ENCODE measurements at places on chromosomes 5 and 9.

GRCh38 chr9:134544388-134545214 is 97.0 kb upstream of the COL5A1 start:
- H3K36me3 ChIP-seq, result no peaks in the 10 kb centered on the region
- peaks cover 11% of the 10 kb centered on the region for H3K4me1 ChIP-seq
- no peaks in the 10 kb centered on the region for H3K27me3 ChIP-seq
- H3K4me3 ChIP-seq, result no peak overlapping the region
- no peak for DNase-seq

GRCh38 chr5:180138976-180139730 is 67.6 kb upstream of the RNF130 start:
- 0 out of 2 replicates have a peak overlapping the region, but pooled peaks have one; percentile 9 for H3K27ac ChIP-seq
- no peaks in the 10 kb centered on the region for H3K36me3 ChIP-seq
- DNase-seq, result no peak

GRCh38 chr5:95969651-95970358 is 8.2 kb upstream of the ELL2 start:
- DNase-seq, result no peak
- H3K4me3 ChIP-seq, result no peak overlapping the region
- H3K27ac ChIP-seq, result no peak overlapping the region
- no peaks in the 10 kb centered on the region for H3K27me3 ChIP-seq

DNA sequence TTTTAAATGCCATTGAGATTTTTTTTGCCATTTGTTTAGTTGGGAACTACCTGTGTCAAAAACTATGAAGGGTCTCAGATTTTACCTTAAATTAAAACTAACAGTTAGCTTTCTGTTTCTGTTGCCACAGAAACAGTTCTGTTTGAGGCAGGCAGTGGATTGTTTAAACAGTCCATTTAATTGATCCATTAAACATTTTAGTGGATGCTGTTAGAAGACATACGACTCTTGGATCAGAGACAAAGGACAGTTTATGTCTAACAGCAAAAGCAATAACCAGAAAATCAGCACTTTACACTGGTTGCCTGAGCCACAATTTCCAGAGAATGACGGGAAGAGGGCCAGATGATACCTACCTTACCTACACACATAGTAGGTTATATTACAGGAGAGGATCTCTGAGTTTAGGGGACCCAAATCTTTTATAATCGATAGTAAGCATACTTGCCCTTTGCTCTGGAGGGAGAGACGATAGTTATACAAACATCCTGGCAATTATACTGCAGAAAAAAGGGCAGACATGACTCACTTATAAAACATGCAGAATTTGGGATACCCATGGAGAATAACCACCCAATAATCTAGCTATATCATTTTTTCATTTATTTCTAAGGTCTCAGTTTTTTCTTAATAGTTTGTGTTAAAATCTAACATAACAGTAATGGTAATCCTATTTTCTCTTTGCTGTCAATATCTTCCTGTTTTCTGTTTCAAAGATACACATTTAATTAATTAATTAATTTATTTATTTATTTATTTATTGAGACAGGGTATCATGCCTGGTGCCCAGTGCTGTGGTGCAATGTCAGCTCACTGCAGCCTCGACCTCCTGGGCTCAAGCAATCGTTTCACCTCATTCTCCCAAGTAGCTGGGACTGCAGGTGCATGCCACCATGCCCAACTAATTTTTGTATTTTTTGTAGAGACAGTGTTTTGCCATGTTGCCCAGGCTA is 136.7 kb upstream of the TNFAIP8 start:
- peaks cover 3% of the 10 kb centered on the region for H3K36me3 ChIP-seq
- no peak overlapping the region for H3K4me3 ChIP-seq
- H3K4me1 ChIP-seq, result no peaks in the 10 kb centered on the region

DNA sequence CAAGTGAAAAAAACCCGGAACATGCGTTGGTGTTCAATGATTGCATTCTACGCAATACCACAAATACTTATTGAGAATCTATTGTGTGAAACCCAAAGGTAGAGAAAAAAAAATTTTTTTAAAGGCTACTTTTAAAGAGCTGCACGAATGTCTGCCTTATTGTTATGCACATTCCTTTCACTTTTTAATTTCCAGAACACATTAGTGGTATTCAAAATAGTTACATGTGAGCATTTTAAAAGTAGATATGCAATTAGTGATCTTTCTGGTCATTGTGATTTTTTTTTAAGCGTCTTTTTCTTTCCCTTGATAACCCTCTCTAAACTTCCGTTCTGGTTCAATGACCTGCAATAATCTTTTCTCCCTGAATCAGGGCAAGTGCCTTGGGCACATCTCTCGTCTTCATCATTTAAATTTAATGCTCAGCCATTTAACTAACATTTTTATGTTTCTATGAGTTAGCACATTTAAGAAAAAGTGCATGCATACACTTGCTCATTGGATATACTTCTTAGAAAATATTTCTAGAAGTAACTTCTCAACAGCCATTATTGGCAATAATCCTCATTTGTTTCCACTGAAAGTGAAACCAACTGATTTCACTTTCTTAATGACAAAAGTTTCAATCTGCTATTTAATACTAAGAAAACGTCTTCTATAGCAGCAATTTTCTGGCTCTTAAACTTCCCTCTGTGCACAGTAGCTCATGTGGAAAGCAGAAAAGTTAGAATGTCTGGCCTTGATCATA is 80.3 kb downstream of the CDH6 start:
- DNase-seq, result no peak
- H3K4me3 ChIP-seq, result no peak overlapping the region
- no peaks in the 10 kb centered on the region for H3K27me3 ChIP-seq
- no peak overlapping the region for H3K27ac ChIP-seq

DNA sequence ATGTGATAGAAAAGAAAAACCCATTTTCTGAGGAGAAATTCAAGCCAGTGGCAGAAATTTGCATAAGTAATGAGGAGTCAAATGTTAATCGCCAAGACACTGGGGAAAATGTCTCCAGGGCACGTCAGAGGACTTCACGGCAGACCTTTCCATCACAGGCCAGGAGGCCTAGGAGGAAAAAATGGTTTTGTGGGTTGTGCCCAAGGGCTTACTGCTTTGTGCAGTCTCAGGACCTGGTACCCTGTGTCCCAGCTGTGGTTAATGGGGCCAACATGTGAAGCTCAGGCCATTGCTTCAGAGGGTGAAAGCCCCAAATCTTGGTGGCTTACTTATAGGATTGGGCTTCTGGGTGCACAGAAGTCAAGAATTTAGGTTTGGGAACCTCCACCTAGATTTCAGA is 54.8 kb upstream of the ADAMTS2 start:
- H3K27ac ChIP-seq, result no peak overlapping the region
- no peak overlapping the region for H3K4me3 ChIP-seq
- DNase-seq, result no peak
- peaks cover 40% of the 10 kb centered on the region for H3K36me3 ChIP-seq

- no peak overlapping the region for H3K27ac ChIP-seq
- no peaks in the 10 kb centered on the region for H3K27me3 ChIP-seq
- DNase-seq, result no peak
- peaks cover 3% of the 10 kb centered on the region for H3K4me1 ChIP-seq
These were observed 10.8 kb upstream of the CKMT2 start for GRCh38 chr5:81222285-81222684.

- H3K4me1 ChIP-seq, result peaks cover 9% of the 10 kb centered on the region
- no peaks in the 10 kb centered on the region for H3K36me3 ChIP-seq
- H3K27me3 ChIP-seq, result no peaks in the 10 kb centered on the region
- H3K27ac ChIP-seq, result no peak overlapping the region
These were observed 149.7 kb downstream of the ENC1 start for GRCh38 chr5:74490814-74491213.

DNA sequence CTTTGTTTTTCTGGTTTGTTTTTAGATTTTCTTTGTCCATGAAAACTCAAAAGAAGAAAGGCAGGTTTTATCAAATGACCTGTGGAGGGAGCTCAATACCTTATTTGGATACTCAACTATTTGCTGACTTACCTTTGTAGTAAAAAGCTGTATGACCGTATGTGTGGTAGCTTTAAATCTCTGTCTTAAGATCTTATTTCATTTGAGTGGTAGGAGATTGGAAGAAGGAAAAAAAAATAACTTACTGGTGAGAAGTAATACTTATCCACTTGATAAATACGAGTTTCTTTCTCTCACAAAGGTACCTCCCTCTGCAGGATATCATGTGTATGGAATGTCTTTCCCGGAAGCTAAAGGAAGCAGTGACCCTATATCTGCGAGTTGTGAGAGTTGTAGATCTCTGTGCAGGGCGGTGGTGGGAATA is 15.0 kb downstream of the FBXO38 start:
- peaks cover 34% of the 10 kb centered on the region for H3K4me1 ChIP-seq
- no peak overlapping the region for H3K4me3 ChIP-seq
- H3K36me3 ChIP-seq, result peaks cover 33% of the 10 kb centered on the region

- no peak for DNase-seq
- H3K27ac ChIP-seq, result no peak overlapping the region
- no peak overlapping the region for H3K4me3 ChIP-seq
- no peaks in the 10 kb centered on the region for H3K27me3 ChIP-seq
These were observed 50.3 kb downstream of the MOCS2 start for GRCh38 chr5:53059281-53059680.

DNA sequence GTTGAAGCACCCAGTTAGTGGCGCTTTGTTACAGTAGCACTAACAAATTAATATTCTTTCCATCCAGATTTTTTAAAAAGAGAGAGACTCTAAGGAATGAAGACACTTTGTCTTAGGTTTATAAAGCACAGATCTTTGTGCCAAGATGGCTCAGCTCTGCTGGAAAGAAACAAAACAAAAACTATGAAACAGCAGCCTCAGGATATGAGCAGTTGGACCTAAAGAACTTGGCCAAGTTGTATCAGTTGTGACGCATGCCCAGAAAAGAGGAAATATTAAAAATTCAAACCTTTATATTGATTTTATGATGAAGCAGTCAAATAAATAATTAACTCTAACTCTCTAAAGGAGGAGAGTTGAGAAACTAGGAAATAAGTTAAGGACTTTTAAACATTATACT is 427.2 kb downstream of the SPOCK1 start:
- H3K27ac ChIP-seq, result no peak overlapping the region
- no peaks in the 10 kb centered on the region for H3K27me3 ChIP-seq
- H3K4me1 ChIP-seq, result peaks cover 22% of the 10 kb centered on the region
- H3K36me3 ChIP-seq, result no peaks in the 10 kb centered on the region
- no peak for DNase-seq
- no peak overlapping the region for H3K4me3 ChIP-seq

- peaks cover 21% of the 10 kb centered on the region for H3K4me1 ChIP-seq
- no peaks in the 10 kb centered on the region for H3K27me3 ChIP-seq
- no peaks in the 10 kb centered on the region for H3K36me3 ChIP-seq
- no peak for DNase-seq
These were observed 425.7 kb downstream of the PIK3R1 start for GRCh38 chr5:68641211-68641610.

- no peak for DNase-seq
- peaks cover 5% of the 10 kb centered on the region for H3K27me3 ChIP-seq
- no peak overlapping the region for H3K4me3 ChIP-seq
- no peaks in the 10 kb centered on the region for H3K36me3 ChIP-seq
These were observed 50.0 kb downstream of the CAST start for GRCh38 chr5:96712100-96712746.

- DNase-seq, result peak; percentile 60
- peak overlapping the region; percentile 97 for H3K27ac ChIP-seq
- H3K4me3 ChIP-seq, result peak overlapping the region; percentile 92
- peaks cover 29% of the 10 kb centered on the region for H3K4me1 ChIP-seq
- H3K27me3 ChIP-seq, result peaks cover 41% of the 10 kb centered on the region
- no peaks in the 10 kb centered on the region for H3K36me3 ChIP-seq
These were observed 16.9 kb downstream of the OR2V2 start for GRCh38 chr5:181164076-181164952.

DNA sequence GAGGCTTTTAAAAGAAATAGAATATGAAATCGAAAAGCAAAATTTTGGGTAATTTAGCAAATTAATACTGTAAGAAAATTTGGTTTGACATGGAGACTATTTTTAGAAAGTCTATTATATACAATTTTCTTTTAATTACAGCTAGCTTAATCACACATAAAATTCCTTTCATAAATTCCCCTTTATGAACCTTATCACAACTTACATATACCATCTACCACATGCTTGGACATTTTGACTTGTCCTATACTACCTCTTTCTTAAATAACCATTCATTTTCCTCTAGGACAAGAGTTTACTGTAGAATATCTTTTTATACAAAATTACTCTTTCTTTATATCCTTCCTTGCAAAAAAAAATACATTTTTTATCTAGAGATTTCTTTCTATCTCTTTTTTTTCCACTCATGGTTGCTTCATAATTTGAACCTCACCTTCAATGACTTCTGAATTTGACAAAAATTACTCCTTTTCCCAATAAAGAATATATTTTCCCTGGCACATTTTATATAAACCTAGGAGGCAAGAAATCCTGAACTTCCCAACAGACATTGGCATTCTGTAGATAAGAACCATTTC is 34.0 kb upstream of the SYK start:
- H3K36me3 ChIP-seq, result peaks cover 60% of the 10 kb centered on the region
- no peak overlapping the region for H3K27ac ChIP-seq
- DNase-seq, result no peak

DNA sequence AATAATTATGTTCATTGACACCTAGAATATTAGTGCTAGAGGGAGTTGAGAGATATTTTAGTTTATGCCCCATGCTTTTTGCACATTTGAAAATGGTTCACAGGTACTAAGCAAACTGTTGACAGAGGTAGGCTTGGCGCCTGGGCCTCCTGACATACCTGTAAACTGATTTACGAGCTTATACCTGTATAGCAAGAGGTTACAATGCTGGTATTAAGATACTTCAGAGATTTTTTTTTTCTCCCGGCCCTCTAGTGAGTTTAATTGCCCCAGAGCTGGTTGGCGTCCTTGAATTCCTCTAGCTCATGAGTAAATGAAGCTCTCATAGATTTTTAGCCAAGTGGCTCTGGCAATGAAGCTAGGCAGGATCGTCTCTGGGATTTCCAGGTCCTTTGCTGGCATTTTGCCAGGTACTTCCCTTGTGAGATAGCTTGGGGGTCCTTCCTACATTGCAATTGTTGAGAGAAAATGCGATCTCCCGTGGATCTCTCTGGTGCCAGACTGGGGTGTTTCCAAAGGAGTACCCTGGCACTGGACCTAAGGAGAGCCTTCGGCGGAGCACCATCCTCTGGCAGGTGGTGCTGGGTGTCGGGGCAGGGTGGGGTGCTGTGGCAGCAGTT is 9.0 kb downstream of the SLC36A1 start:
- DNase-seq, result no peak
- no peaks in the 10 kb centered on the region for H3K36me3 ChIP-seq
- no peak overlapping the region for H3K4me3 ChIP-seq
- H3K27me3 ChIP-seq, result no peaks in the 10 kb centered on the region

DNA sequence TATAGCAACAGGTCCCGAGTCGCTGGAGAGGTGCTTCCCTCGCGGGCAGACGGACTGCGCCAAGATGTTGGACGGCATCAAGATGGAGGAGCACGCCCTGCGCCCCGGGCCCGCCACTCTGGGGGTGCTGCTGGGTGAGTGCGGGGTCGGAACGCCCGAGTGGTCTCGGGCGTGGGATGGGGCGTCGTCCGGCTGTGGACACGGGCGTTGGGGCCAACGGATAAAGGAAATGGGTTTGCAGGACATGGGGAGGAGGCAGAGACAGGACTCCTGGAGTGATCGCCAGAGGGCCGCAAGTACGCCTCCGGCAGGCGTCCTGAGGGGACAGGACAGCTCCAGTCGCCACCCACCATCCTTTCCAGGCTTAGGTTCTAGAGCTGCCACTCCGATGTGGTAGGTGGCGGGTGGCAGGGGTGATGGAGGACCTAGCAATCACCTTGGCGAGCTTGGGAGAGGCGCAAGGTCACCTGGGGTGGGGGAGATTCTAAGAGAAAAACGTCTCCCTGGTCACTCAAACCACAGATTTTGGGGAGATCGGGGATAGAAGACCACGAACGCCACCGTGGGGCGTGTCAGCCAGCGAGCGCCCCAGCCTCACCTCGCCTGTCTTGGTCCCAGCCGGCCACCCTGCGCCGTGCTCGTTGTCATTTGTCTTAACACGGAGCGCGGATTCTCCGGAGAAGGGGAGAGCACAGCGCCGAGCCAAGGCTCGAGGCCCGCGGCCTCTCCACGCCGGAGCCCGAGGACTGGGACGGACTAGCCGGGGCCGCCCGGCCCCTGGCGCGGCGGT is 922 bp downstream of the LMX1B start:
- peaks cover 94% of the 10 kb centered on the region for H3K27me3 ChIP-seq
- H3K27ac ChIP-seq, result no peak overlapping the region
- peak overlapping the region; percentile 62 for H3K4me3 ChIP-seq
- peak; percentile 31 for DNase-seq
